ENCODE measurements at places on chromosomes 3 and 15.

DNA sequence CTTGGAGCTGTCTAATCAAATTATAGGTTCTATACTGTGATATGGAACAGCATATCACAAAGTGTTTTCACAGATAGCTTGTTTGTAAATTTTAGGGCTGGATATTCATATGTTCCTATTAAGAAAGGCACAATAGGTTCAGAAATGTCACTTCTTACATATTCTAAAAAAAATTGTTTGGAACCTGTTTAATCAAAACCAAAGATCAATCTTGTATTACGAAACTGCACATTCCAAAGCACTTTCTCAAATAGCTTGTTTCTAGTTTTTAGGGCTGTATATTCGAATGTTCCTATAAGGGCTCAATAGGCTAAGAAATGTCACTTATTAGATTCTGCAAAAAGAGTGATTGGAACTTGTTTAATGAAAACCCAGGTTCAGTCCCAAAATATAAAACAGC is 67.4 kb upstream of the OSBPL11 start:
- DNase-seq = no peak

GRCh38 chr15:94069844-94070243 is 161.5 kb upstream of the MCTP2 start:
- no peak for DNase-seq

- no peak for DNase-seq
Observed at GRCh38 chr3:20327889-20328288, 141.9 kb upstream of the SGO1 start.

DNA sequence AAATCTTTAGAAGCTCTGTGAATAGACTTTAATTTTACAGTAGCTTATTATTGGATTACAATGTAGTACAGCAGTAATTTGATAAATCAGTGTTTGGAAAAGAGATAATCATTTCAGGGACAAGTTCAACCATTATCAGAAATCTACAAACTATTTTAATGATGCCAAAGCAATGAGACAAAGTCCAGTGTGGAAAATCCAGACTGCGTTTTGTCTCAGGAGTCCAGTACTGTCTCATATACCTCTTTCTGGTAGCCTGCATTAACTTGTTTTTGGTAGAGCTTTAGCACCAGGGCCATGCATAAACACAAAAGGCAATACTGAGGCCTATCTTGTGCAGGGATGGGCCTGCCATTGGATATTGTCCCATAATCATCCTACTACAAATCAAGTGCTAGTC is 19.7 kb downstream of the ACKR4 start:
- no peak for DNase-seq

- no peak for DNase-seq
Observed at GRCh38 chr15:73231661-73232419, 136.9 kb downstream of the HCN4 start.

DNA sequence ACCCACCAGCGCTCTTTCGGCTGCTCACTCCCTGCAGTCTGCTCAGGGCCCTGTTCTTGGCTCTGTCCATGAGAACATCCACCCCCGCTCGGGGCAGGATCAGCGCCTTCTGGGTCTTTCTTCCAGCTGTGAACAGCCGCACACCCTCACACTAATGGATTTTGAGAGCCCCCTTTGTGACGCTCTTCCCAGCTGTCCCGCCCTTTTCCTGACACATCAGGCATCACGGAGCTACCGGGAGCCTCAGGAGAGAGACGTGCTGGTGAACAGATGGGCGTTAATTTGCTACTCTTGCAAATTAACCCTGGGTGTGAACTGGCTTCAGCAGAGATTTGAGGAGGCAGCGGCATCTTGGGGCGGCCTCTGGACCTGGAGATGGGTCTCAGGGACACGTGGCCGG is 113.0 kb downstream of the TMEM266 start:
- no peak for DNase-seq

DNA sequence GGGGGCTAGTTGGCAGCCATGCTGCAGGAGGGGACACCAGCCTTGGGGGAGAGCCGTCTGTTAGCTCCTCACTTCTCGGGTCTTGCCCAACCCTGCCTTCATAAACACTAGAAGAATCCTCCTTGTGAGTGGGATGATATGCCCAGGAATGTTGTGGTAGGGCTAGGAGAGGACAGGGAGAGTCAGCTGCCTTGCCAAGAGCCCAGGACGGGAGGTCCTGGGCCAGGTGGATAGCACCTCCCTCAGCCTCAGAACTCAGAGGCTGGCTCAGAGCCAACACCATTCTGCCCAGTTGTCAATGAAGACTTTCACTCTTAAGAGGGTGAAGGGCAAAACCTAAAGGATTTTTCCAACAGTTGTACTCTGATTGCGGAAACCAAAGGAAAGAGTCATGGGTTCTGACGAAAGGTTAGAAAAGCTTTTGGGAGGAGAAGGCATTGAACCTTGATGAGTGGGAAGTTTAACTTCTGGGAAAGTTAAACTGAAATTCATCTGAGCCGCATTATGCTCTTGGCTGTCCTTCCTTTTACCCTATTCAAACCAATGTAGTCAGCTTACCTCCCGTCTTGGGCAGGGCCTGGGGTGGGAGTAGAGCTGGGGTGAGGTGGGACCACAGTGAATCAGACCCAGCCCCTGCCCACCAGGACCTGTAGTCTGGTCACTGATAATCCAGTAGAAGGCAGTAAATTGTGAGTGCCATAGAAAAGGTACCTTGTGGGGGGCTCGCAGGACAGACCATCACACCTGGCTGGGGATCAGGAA is 81.9 kb downstream of the FAM43A start:
- no peak for DNase-seq

DNA sequence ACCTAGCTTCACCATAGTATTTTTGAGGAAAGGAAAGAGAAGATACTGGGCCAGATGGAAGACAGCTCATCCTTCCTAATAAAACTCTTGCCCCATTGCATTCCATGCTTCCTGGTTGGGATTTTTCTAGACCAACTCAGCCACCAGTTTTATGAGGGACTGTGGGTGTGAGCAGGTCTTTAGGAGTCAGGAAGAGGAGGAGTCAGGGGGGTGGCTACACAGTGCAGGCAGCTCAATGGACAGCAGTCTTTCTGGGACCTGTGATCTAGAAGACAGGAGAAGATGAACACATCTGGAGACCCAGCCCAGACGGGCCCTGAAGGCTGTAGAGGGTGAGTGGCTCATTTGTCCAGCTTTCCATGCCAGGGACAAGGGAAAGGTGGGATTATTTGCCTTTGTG is at the start of gene NOX5:
Gene NOX5, plus strand, starts transcription at position 242 of the 400 bp plus-strand sequence. Its CDS starts 41 bp downstream, at position 283.
- no peak for DNase-seq

DNA sequence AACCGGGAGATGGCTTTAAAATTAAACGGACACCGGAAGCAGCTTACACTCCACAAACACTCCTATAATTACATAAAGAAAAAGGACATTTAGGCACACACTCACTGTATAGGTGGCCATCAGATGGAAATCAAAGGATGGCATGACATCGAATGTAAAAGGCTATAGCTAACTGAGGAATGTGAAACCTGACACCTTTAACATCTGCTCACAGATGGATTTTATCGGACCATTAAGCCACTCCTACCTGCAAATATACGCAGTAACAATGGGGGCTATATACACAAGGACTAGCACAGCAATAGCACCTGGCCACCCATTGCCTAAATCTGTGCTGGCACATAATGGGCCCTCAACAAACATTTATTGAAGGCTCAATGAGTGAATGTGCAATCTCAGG is 14.5 kb upstream of the RBSN start:
- DNase-seq = no peak

- DNase-seq = no peak
Observed at GRCh38 chr3:95048564-95048963, 985.7 kb downstream of the NSUN3 start.

GRCh38 chr3:76561494-76562236 is 478.2 kb upstream of the ROBO2 start:
- DNase-seq = no peak

GRCh38 chr3:59809710-59810444 is 760.1 kb upstream of the CFAP20DC start:
- DNase-seq = no peak

DNA sequence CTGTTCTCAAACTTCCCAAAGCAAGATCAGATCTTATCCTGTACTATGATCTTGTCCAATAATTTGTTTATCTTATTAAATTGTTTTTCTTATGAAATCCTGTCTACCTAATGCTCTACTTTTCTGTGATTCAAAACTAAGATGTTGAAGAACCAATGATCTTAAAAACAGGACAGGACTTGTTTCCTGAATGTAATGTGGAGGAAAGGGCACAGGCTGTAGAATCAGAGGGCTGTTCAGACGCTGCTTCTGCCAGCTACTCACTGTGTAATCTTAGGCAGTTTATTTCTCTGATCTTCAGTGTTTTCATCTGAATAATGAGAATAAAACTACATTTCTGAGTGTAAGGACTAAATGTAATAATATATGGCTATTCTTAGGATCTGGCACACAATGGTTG is 20.1 kb upstream of the DMXL2 start:
- no peak for DNase-seq

DNA sequence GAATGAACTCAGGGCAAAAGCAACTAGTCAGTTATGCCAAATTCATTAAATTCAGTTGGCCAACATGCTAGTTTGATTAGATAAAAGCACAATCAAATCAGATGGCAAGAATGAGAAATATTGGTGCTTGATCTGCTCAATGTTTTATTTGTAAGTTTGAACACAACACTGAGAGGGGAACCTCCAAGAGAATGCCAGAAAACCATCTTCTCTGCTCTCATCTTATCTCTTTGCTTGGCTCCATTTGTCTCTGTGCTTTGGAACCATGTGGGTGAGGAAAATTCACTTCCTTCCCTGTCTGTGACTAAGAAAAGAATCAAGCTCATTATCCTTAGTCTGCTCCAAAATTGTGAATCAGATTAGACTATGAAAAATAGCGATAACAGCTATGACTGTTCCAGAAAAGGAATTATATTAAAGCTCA is 43.6 kb upstream of the DCBLD2 start:
- no peak for DNase-seq

DNA sequence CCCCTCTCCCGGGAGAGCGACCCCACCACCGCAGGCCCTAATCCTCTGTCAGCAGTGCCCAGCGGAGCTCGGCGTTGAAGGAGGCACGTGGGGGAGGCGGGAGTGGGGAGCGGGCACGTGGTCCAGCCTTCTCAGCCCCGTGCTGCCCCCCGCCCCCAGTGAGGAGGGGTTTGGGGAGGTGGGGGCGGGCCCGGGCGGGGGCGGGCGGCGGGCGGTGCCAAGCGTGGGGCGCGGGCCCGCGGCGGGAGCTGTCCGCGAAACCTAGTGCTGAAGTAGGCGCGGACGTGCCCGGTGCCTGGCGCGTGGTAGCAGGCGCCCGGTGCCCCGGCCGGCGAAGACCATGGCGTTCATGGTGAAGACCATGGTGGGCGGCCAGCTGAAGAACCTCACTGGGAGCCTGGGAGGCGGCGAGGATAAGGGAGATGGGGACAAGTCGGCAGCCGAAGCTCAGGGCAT is at the start of gene CPLX3:
Gene CPLX3, plus strand, starts transcription at position 264 of the 456 bp plus-strand sequence. Its CDS starts 77 bp downstream, at position 341.
- DNase-seq = no peak

GRCh38 chr3:185094697-185095096 is 58.2 kb downstream of the C3orf70 start:
- DNase-seq = no peak

GRCh38 chr3:312160-312733 is 115.7 kb downstream of the CHL1 start:
- no peak for DNase-seq

GRCh38 chr3:48417529-48418108 is 12.3 kb downstream of the PLXNB1 start:
- DNase-seq = no peak
